Stimulated activated CD4-positive, alpha-beta T cell treated with anti-CD3 and anti-CD28 coated beads, Interleukin-15, amount 100 ng/mL, for 24 hours (primary cell): ENCODE measurements at places on chromosomes 6 and 20.
A peak's percentile ranks its signal among the peaks of the same experiment; 100 is the strongest.

- DNase-seq = no peak
Measured at GRCh38 chr20:57080796-57081195, 185.6 kb downstream of the BMP7 start.

DNA sequence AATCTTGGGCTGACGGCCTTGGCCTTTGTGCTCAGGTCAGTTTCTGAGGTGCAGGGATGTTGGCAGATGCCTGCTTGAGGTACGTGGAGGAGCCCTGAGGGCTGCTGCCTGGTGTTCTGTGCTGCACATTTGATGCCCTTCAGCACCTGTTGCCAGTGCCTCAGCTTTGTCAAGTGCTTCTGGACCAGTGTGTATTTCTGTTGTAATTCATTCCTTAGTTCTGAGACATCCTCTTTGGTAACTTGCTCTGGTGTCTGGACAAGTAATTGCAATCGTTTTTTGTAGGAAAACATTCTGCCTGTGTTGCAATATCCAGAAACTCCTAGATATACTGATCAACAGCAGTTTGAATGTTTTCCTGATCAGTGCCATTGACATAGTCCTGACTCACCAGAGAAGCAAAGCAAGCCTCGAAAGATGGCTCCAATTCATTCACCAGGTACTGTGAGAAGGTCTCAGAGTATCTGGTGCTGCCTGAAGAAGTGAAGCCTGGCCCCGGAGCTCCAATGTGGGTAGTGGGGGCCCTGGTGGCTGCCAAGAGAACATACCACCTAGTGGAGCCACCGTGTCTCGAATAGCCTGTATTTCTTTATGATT lies 26.7 kb downstream of the ZNF337 start:
- no peak for DNase-seq

- DNase-seq = no peak
Measured at GRCh38 chr6:116773886-116774285, 8.4 kb upstream of the FAM162B start.

GRCh38 chr6:167235005-167235404 lies 56.1 kb upstream of the UNC93A start:
- no peak for DNase-seq

DNA sequence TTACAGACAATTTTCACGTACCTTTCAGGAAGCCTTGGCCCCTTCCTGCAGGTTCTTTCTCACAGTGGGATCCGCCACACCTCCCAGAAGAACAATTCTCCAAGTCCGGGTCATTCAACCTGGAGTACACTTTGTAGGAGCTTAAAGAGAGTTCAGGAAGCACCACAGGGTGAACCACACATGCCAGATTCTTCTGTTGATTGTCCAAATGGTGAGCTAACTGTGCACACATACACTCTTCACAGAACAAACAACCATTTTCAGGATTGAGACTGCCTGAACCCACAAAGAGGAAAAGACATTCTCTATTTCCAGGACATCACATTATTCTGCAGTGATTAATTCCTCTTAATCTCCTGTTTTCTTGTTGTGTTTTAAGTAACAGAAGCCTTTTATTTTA lies 51.0 kb downstream of the SCGN start:
- DNase-seq = no peak

GRCh38 chr20:61821735-61822134 lies 243.9 kb downstream of the TAF4 start:
- DNase-seq = no peak

GRCh38 chr20:21701171-21701876 lies 4.1 kb upstream of the PAX1 start:
- no peak for DNase-seq

GRCh38 chr6:37365791-37366190 lies 12.0 kb downstream of the RNF8 start:
- no peak for DNase-seq

- no peak for DNase-seq
Measured at GRCh38 chr6:2589171-2589661, 161.5 kb downstream of the MYLK4 start.

DNA sequence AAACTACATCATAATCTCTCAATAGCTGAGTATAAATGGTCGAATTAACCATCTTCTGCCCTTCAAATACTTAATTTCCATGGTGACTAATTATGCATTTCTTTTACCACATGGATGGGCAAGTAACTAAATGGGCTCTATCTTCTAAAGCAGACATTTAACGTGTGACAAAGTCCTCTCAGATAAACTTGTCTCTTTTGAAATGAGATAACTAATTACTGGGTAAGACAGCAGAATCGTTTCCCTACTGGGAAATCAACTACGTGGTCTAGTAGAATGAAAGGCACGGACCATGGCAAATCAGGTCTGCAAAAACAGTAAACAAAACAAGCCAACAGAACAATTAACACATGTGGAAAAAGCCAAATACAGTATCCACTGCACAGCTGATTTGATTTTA lies 137.7 kb downstream of the BACH2 start:
- no peak for DNase-seq

DNA sequence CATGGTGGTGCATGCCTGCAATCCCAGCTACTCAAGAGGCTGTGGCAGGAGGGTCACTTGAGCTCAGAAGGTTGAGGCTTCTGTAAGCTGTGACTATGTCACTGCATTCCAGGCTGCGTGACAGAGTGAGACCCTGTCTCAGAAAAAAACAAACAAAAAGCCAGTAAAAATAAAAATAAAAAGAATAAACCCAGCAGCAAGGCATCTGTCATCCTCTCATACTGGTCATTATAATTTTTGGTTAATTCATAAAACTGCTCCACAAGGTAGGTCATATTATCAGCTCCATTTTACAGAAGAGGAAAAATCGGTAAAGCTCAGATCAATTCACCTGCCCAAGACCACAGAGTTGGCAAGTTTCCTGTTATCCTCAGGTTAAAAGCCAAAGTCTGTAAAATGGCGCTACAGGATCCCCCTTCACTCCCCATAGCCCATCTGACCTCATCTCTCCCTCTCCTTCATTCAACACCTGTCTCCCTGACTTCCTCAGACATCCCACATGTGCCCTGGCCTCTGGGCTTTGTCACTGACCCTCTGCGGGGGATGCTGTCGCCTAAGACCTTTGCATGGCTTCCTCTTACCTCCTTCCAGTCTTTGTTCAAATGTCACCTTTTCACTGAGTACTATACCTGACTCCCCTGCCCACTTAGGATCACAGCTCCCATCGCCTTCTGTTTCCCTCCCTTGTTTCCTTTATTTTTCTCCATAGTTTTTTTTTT lies 213.2 kb upstream of the ZNF217 start:
- DNase-seq = no peak

DNA sequence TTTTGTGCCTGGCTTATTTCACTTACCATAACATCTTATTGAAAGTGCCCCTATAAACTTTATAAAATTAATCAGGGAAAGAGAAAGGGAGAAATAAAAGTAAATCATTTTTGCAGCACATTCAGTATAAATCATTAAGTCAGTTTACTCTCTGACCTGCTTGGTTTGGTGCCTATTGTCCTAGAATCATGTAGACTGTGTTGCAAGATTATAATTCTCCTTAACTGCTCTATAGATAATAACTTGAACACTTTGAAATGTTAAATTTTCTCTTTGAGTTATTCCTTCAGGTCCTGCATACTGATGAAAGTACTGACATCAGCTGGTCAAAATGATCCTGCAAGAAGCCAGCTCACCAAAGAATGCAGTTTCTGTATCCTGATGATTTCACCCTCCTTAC lies 969.6 kb upstream of the GJE1 start:
- DNase-seq = no peak

GRCh38 chr20:53080969-53081871 lies 109.1 kb downstream of the TSHZ2 start:
- peak; percentile 52 for DNase-seq

DNA sequence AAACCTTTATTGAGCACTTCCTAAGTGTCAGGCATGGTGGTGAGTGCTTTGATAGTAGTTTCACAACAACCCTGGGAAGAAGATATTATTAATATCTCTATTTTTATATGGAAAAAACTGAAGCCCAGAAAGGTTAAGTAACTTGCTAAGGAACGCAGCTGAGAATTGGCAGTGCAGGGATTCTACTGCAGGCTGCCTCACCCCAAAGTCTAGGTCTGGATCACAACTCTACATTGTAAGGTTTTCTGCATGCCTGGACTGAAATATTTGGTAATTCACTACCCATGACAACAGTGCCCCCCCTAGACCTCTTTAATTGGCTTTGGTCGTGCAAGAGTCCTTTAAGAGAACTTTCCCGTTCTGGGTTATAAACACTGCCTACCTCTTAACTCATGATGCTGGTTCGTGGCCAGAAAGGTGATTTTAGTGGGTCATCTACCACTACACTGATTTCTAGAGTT lies 67.1 kb upstream of the KCNQ5 start:
- no peak for DNase-seq

GRCh38 chr20:3158968-3159431 lies 665 bp downstream of the FASTKD5 start:
- DNase-seq = no peak

DNA sequence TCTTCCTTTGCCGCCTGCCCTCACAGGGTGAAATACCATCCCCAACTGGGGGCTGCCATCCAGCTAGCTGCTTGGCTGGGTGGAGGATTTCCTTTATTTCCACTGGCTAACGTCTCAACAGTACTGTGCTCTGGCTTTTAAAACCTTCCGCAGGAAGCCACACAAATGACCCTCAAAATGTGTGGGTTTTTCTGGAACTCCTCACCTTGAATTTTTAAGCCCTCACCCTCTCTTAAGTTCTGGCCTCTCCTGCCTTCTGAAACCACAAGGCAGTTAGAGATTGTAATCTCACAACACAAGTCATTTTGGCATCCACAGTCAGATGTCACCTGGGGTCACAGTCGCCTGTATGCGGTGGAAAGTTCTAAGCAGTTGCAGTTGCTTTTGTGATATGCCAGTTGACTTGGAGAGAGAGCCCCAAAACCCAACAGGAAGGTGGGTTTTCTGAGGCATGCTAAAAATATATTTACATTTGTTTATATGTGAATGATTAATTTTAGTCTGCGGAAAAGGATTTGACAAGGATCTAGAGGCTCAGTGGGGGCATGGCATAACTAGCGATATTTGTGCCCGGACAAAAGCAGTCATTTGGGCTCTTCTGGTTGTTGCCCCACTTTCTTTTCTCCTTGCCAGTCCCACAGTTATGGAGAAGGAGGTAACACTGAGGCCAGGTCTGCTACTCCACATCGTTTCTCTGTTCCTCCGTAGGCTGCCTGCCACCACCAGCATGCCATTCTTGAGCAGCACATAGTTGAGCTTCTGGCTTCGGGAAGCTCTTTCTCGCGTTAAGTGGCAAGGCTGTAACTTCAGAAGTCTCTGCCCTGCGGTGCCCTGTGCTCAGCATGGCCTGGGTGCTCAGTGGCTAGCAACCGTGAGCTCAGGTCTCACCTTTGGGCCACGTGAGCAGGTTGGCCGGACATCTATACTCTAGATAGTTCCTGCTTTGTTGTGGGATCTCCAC lies 335.3 kb downstream of the CD83 start:
- DNase-seq = peak; percentile 79

GRCh38 chr6:7110092-7110792 lies 2.5 kb downstream of the RREB1 start:
- no peak for DNase-seq

GRCh38 chr6:1626481-1626880 lies 16.8 kb downstream of the FOXC1 start:
- no peak for DNase-seq

DNA sequence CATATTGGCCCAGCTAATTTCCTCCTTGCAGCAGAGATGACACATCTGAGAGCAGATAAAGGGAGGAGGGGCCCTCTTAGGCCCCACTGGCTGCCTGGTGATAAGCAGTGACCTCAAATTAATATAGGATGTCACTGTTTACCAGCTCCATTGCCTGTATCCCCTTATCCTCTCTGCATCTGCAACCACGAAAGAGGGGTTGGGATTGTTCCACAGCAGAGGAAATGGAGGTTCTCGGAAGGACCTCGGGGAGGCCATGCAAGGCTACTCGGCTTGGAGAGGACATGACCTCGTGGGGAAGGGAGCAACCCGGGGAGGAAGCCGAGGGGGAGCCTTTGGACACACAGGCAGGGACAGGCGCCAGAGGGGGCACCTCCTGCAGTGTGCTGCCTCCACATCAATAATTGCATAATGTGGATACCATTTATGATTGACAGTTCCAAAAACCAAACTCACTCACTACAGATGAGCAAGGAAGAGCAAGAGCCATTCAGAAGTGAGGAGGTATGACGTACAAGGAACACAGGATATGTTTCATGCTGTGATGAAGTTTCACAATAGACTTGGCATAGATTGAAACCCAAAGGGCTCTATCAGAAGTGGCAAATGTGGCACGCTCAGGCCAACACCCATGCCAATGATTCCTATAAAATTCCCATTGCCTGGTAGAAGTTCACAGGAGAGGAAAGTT lies 177.2 kb upstream of the RNF24 start:
- DNase-seq = no peak

DNA sequence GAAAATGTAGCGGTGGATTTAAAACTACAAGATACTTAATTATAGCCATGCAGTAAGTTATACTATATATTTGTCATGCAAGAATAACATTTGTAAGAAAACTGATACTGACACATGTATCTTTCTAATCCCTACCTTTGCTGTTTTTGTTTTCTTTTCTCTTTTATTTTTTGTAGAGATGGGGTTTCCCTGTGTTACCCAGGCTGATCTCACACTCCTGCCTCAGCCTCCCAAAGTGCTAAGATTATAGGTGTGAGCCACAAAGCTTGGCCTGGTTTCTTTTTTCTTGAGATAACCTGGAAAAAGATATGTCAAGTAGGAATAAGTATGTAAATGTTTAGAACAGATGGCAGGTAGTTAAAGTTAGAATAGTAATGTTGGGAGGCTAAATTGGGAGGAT lies 44.1 kb downstream of the MAPK14 start:
- no peak for DNase-seq

DNA sequence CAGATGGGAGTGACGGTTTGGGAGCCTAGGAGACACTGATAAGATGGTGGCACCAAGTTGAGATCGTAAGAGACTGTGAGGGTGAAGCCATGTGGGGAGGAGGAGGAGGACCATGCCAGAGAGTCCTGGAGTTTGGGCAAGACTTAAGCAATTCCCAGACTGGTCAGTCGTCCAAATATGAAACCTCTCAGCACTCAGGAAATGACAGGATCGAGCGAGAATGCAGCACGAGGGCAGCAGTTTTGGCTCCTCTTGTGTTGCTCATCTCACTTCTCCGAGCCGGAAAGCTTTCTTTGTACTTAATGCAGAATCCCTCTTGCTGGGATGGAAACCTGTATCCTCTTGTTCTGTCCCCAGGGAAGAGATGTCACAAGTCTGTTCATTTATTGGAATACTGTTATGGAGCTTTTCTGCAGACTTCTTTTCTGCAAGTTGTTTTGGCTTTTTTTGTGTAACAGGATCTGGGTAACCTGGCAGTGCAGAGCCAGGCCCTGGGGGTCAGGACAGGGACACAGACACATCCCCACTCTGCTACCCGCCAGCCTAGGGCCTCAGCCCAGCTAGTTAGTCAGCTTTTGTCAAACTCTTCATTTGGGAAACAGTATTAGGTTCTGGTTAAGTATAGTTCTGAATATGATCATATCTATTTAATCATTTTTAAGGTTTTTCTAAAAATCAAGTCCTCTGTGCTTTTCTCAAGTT lies 34.3 kb downstream of the FNDC1 start:
- no peak for DNase-seq

- DNase-seq = no peak
Measured at GRCh38 chr6:143097224-143097795, 36.6 kb downstream of the AIG1 start.
